ENCODE measurements at places on chromosomes 2 and 18.
A peak's percentile ranks its signal among the peaks of the same experiment; 100 is the strongest.

DNA sequence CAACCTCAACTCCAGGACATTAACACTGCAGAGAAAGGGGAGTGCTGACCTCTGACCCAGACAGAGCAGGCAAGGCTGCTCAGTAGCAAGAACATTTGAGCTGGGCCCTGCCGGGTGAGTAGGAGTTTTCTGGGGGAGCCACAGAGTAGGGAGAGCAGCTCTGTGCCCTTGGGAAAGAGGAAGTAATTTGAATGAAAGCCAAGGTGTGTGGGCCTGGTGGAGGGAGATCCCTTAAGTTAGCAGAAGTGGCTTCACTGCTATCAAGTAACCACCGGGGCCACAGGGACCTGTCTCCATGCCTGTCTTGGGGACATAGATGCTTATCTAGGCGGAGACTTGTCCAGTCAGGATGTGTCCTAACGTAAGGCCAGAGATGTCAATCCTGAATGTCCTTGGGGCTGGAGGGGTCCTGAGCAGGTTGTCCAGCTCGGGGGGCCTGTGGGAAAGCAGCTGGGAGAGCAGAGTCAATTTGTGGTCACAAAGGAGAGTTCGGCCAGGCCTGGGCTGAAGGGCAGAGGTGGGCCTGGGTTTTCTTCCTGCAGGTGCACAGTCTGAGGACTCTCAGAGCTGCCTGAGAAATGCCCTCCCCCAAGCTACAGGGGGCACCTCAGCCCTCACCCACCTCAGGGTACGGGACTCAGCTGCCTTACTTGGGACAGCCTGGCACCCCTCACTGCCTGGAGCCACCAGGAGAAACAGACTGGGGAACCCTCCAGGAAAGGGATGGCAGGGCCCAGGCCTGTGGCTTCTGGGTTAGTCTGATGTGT, 15.0 kb upstream of the OTOF start:
- DNase-seq, result no peak

DNA sequence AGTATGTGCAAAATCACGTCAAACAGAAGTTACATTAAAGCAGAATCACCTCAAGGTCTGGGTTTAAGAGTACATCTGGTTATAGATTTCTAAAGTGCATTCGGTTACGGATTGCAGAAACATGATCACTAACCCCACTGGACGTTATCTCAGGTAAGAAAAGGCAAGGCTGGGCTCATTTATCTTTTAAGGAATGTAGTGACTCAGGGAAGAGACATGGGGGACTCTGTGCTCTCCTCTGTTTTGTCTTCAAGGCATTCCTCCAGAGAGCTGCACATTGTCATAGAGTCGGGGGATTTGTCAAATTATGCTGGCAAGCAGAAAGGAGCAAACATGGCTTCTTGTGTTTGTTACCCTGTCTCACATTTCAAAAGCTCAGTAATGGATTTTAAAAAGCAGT, 14.3 kb downstream of the WDSUB1 start:
- DNase-seq, result no peak

DNA sequence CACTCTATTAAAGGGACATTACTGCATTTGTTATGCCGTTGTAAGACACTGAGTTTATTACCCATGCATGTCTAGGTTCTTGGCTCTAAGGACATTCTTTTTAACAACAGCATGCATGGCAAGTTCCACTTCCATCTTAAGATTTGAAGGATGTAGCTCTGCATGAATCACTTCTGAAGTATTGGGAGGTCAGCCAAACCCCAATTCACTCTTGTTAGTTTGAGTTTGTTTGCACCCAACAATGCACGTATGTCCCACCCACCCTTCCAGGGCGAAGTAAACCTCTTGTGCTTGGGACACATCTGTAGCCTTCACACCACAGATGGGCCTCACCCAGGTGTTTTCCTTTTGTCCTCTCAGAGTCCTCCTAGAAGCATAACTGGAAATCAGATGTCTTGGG, 5.6 kb upstream of the LAMA3 start:
- no peak for DNase-seq

DNA sequence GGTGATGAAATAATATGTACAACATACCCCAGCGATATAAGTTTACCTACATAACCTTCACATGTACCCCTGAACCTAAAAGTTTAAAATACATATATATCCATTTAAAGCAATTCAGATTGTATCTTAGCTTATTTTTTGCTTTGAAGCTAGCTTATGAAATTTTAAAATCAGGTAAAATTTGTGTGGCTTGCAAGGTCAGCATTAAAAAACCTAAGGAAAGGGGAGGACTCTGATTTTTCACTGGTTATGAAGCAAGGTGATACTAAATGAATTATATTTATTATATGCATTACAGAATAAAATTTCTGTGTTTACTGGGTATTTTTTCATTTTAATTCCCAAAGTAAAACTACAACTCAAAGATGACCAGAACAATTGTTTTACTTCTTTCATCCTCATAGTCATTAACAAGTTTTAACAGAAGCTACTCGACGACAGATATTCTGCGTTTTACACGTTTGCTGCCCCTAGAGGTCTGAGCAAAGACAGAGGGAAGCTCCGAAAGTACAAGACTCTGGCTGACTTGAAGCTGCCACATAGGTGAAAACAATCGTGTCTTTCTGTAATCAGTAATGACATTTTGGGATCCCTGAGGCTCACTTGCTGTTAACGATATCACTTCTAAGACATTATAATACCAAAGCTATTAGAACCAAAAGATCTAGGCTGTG, 17.1 kb downstream of the PKP4 start:
- no peak for DNase-seq

GRCh38 chr2:59021786-59022185, 780.7 kb upstream of the FANCL start:
- DNase-seq, result no peak

GRCh38 chr2:170227951-170228350, 50.0 kb downstream of the MYO3B start:
- no peak for DNase-seq

- DNase-seq, result no peak
Observed at GRCh38 chr2:105904938-105905337, 160.2 kb downstream of the NCK2 start.

DNA sequence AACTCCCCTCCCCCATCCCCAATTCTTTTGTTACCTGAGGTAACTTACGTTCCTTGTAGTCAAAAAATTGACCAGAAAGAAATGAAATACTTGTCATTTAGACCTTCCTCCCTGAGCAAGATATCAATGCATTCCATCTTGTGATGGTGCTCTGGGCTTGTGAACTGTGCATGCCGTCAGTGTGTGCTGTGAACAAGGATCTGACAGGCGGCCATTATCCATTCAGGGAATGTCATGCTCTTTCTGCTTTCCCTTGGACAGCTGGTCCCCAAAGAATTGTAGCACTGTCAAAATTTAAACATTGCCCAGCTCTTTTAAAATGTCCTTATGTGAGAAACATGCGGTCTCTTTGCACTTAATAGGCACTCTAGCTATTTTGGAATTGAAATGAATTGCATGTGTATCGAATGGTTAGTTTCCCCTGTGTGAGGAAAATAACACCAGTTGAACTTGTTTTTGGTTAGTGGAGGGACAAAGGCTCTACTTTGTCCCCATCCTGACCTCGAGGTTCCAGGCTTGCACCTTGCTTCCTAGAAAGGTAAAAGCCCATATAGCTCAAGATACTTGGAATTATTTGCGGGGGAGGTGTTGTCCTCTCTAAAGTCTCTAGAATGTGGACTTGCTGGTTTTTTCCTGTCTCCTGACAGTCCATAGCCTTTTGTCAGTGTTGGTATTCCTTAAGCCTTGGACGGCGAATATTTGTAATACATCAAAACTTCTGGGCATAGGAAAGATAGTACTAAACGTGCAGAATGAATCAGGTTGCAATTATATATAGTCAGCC, 350.9 kb downstream of the NUP35 start:
- DNase-seq, result no peak

GRCh38 chr18:57002627-57003026, 144.3 kb upstream of the BOD1L2 start:
- no peak for DNase-seq

GRCh38 chr2:162974771-162975170, 136.2 kb upstream of the KCNH7 start:
- peak; percentile 30 for DNase-seq

- no peak for DNase-seq
Observed at GRCh38 chr18:34775461-34775860, 65.4 kb downstream of the DTNA start.

DNA sequence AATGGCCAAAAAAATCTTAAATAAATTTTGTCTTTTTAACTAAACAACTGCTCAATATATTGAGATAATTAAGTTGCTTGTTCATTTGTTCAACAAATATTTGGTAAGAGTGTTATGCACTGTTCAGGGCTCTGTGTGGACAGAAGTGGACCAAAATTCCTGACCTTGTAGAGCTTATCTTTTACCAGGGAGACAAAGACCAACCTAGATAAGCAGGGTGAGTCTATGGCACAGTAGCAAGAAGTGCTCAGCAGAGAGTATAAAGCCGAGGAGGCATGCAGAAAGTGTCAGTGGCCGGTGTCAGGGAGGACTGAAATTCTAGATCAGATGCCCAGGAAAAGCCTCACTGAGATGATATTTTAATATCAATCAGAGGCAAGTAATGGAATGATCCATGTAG, 2.6 kb downstream of the RAB27B start:
- no peak for DNase-seq
